ENCODE measurements at places on chromosomes 2 and 18.

DNA sequence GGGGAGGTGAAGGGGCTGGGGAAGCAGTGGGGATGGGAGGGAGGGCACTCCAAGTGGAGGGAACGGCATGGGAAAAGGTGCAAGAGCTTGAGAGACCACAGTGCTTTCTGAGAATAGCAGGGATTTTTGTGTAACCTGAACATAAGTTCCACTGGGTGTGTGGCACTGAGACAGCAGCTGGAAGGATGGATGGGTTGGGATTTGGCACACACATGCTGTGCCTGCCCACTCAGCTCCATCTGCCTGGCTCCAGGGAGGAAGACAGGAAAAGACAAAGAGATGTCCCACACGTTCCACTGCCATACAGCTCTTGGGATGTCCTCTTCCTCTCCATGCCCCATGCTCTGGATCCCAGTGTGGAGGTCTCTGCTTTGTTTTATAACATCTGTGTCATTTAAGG lies 114.1 kb upstream of the TEX51 start:
- no peak for DNase-seq

GRCh38 chr2:20106746-20107145 lies 55.3 kb upstream of the LAPTM4A start:
- peak; percentile 61 for DNase-seq

DNA sequence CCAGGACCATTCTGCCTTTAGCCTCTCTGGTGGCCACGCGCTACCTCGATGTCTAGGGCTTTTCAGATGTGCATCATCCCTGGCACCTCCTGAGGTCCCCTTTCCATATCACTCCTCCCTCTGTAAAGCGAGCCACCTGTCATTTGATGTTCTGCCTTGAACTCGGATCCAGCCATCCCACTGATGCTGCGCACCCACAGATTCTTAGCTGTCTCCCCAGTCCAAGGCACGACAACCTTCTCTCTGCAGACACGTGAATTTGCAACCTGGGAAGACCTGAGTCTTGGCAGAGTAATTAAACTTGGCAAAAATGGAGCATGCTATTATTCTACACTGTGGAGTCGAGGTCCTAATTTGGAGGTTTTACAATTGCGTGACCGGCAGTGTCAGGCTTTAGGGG lies 61.9 kb downstream of the NGEF start:
- no peak for DNase-seq

DNA sequence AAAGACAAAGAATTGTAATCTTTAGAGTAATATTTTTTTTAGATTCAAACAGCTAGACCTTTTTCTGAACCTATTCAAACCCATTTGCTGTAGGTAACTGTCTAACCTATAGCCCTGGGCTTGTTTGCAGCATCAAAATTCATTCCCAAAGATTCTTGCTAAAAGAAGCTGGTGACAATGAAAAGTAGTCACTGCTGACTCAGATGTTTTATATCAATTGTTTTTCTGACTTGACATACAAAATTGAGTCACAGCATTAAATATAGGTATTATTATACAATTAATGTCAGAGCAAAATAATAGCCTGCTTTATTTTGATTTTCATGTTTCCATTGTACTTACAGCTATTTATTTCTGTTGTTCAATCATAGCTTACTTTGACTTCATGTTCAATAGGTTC lies 320.3 kb upstream of the NRP2 start:
- no peak for DNase-seq

- DNase-seq = no peak
Measured at GRCh38 chr2:33488715-33489540, 12.5 kb downstream of the RASGRP3 start.

DNA sequence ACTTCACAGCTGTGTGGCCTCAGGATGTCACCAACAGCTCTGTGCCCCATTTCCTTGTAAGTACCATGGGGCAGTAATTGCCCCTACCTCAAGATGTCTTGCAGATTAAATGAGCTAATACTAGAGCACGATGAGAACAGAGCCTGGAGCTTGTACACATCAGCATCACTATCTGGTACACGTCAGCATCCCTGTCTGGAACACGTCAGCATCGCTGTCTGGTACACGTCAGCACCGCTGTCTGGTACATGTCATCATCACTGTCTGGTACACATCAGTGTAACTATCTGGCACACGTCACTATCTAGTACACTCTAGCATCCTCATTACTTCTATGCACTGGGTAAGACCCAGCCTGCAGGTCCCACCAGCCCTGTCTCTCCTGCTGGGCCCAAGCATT lies 37.2 kb downstream of the AQP12A start:
- no peak for DNase-seq

DNA sequence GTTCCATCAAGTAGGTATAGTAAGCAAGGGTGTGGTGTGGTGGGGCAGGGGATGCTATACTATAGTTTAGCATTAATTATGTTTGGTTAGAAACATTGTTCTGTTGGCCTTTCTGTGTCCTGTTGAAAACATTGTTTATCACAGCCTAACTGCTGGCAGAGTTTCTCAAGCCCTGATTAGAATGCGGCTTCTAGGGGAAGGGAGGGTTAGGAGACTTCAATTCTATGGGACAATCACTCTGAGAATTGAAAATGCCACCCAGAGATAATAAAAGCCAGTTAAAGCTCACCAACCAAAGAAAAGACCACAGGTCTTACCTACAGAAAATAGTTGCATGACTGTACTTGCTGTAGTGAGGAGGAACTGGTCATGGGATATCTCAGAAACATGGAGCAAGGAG lies 19.9 kb upstream of the SMCHD1 start:
- DNase-seq = no peak

GRCh38 chr2:146734042-146734820 lies 1110.6 kb upstream of the ACVR2A start:
- DNase-seq = no peak

DNA sequence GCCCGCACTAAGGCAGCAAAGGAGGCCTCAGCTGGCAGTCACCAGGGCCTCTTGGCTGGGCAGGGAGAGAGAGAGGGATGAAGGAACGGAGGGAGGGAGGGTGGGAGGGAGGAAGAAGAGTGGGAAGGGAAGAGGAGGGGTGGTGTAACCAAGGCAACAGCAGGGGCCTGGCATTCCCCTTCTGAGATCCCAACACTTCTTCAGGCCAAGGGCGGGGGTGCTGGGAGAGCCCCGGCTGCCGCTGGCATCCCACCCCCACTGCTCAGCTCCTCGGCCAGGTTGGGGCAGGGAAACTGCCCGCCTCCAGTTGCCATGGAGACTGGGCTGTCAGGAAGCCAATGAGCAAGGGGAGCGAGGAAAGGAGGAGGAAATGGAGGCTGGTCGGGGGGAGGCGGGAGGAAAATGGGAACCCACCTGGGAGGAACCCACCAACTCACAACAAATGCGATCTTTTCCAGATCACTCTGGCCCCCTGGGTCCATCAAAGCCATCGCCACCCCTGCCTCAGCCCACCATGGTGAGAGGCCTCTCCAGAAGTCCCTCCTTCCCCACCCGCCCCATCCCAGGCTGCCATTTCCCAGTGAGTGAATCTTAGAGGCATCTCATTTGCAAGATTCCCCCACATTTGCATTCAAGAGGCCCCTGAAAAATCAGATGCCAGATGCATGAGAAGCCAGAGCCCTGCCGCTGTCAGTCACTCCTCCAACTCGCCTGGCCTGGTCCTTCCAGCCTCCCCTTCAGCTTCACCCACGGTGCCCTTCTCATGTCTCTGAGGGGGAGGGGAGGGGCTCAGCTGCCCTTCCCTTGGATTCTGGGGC lies 12.4 kb downstream of the SH2D6 start:
- no peak for DNase-seq

DNA sequence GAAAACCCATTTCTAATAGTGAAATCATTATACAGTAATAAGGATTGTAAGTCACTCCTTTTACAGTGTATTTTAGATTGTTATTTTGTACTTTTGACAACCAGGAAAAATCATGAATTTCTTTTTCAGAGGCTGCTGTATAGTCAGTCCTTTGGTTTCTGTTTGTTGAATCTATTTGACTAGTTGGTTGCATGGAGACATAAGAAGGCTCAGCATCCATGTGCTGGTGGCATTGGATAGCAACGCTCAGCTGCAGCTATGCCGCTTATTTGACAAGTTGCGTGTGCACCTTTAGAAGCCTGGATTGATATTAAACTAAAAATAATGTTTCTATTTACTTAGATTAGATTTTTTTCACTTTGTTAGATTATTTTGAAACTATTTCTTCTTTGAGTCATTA lies 254.1 kb upstream of the SYT4 start:
- DNase-seq = no peak

GRCh38 chr2:98795891-98796676 lies 65.2 kb upstream of the MGAT4A start:
- no peak for DNase-seq

DNA sequence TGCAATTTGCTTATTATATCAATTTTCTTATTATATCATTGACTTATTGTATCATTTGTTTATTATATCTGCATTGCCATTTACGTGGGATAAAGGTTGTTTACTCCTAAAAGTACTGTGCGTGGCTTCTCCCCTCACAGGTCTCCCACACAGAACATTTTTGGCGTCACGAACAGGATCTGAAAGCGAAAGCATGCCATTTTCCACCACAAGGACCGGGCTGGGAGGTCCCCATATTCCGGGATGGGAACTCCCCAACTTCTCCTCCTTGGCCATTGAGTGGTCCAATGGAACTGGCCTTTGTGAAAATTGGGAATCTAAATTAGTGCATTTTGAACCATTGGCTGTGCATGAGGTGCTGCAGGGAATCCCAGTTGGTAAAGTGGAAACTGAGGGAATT lies 4.8 kb upstream of the DSG2 start:
- no peak for DNase-seq

- no peak for DNase-seq
Measured at GRCh38 chr2:144946263-144946662, 426.3 kb upstream of the ZEB2 start.

- DNase-seq = no peak
Measured at GRCh38 chr2:2098458-2099167, 232.5 kb downstream of the MYT1L start.

- no peak for DNase-seq
Measured at GRCh38 chr2:10876394-10876793, 35.3 kb upstream of the KCNF1 start.

- no peak for DNase-seq
Measured at GRCh38 chr2:122816803-122817202, 1061.4 kb downstream of the TSN start.

- DNase-seq = no peak
Measured at GRCh38 chr2:13413989-13414388, 697.3 kb downstream of the TRIB2 start.

DNA sequence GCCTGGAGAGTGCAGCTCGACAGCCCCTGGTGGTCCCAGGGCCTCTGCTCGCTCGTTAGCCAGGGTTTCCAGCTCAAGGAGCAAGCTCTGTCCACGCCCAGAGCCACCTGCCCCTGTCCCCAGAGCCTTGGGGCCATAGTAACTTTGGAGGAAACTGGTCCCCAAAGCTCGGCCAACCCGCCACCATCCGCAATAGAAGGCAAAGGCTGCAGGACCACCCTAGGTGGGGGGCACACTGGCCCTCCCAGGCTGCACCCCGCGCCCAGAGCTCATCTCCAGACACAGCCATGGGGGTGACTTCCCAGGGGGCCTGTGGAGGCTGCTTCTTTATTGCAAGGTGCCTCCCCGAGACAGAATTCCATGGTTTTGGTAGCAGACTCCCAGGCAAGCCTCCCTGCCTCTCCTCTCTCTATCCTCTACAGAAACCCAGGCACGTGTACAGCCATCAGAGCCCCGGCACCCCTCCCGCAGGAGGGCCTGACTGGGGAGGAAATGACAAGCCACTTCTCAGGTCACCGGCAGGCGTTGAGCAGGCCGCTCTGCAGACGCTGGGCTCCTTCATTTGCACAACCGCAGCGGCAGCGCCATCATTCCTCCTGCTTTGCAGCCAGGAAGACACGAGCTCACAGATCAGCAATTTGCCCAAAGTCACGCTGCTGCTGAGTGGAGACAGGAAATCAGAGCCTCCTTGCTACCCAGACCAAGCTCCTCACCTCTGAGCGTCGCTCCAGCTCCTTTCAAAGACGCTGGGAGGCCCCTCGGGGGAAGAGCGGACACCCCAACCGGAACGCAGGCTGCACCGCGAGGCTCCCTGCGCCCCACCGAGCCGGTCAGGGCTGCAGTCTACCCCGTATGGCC lies 80.2 kb downstream of the NDUFA10 start:
- peak; percentile 41 for DNase-seq

- no peak for DNase-seq
Measured at GRCh38 chr2:186518945-186519344, 32.9 kb downstream of the ZC3H15 start.

DNA sequence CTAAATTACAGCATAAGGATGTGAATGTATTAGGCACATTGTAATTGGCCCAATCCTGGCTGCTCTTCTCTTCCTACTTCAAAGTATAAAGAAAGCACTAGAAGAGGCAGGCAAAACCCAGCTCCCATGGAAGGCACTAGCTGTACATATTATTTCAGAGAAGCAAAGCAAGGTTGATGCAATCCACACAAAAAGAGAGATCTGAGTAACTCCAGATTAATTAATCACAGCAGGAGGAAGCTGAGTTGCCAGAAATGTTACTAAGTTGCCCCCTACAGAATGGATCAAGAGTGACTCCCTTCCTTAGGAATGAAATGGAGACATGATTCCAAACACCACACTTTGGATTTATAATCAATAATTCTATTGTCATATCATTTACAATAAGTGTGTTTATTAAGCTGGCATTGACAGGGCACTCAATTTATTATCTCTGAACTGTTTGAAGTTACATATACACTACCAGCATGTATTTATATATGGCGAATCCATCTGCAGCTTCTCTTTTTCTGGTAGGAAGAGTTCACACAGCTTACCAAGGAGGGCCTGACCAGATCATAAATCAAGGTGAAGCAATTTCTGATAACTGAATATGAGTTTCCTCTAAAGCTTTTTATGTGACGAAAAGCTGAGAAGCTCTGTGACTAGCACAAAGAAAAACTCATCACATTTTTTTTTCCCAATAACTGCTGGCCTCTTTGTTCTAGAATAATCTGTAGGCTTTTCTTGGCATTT lies 393.1 kb upstream of the LYPD1 start:
- no peak for DNase-seq

DNA sequence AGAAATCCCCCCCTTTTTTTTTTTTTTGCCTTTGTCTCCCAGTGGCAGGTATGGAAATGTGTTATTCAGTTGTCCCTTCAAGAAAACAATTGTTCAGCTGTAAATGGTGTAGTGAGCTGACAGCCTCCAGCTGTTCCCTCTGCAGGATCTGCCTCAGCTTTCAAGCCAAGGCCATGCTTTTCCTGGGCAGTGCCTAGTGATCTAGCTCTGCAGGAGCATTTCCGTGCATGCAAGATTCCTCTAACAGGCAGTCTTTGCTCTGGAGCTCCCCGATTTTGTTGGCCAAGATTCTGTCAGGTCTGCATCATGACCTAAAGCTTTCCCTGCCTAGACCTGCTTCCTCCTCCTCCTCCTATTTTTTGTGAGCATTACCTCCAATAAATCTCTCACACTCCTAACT lies 300.7 kb upstream of the UBE2E3 start:
- DNase-seq = no peak

DNA sequence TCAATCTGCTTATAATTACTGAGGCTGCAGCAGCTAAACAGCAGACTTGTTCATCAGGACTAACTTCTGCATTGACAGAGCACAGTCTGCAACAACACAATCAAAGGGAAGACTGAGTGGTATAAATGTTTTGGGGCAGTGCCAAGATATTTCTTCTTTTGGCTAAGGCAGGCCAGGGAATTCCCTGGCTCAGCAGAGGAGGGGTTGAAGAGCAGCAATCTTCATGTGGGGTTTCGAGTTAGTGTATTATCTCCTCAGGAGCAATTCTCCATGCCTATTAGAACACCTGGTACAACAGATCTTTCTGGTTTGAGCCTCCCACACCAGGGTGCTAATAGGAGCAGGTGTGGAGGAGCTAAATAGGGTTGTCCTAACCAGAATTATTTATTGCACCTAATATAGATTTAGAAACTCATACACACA lies 103.0 kb upstream of the STK17B start:
- DNase-seq = no peak

- DNase-seq = no peak
Measured at GRCh38 chr2:197256547-197257170, 53.9 kb downstream of the ANKRD44 start.

Measured in stimulated activated CD8-positive, alpha-beta memory T cell treated with anti-CD3 and anti-CD28 coated beads, Interleukin-4, amount 100 ng/mL, for 48 hours (primary cell).